ENCODE measurements at places on chromosomes 3 and 15. TPM values are rescaled to one million over a fixed set of nuclear protein-coding genes. Genes with fewer than 3 reads are reported as not detected.

FMN1 gene
- total RNA-seq = 6.2 TPM

FURIN gene
- 84.4 TPM for total RNA-seq

GALNT15 gene
- 1.2 TPM for total RNA-seq

GJD2 gene
- not detected for total RNA-seq

CCR8 gene
- total RNA-seq = not detected

MOBP gene
- not detected for total RNA-seq

TM4SF1 gene
- total RNA-seq = 68.7 TPM

BTLA gene
- 0.26 TPM for total RNA-seq

STRIT1 gene
- not detected for total RNA-seq

ALS2CL gene
- 2.1 TPM for total RNA-seq

MUC13 gene
- total RNA-seq = not detected

TAGLN3 gene
- total RNA-seq = not detected

MED12L gene
- total RNA-seq = 0.80 TPM

CXCR6 gene
- not detected for total RNA-seq

CD80 gene
- total RNA-seq = not detected

SKOR1 gene
- 0.13 TPM for total RNA-seq

SPINK8 gene
- not detected for total RNA-seq

P3H2 gene
- 8.1 TPM for total RNA-seq

SNX4 gene
- 18.5 TPM for total RNA-seq

SOX14 gene
- not detected for total RNA-seq

PXYLP1 gene
- 11.2 TPM for total RNA-seq

POLQ gene
- 1.1 TPM for total RNA-seq

CCR4 gene
- total RNA-seq = not detected

MYL3 gene
- total RNA-seq = not detected

WDR93 gene
- under 0.01 TPM for total RNA-seq

MEGF11 gene
- not detected for total RNA-seq

FEZF2 gene
- total RNA-seq = not detected

SLC51B gene
- 0.65 TPM for total RNA-seq

COX5A gene
- total RNA-seq = 146 TPM

CISH gene
- 2.7 TPM for total RNA-seq

HCN4 gene
- not detected for total RNA-seq

TRPC1 gene
- 12.5 TPM for total RNA-seq

PLIN1 gene
- total RNA-seq = 0.72 TPM

GATA2 gene
- total RNA-seq = 1.7 TPM

NR2F2 gene
- 19.8 TPM for total RNA-seq

SH2D7 gene
- total RNA-seq = not detected

YEATS2 gene
- total RNA-seq = 25.1 TPM
